AML-193 (cell line): ENCODE measurements at places on chromosomes 16 and 17.

GRCh38 chr17:60107526-60108257 is 29.0 kb upstream of the HEATR6 start:
- no peak for DNase-seq

- no peak for DNase-seq
Measured at GRCh38 chr17:73105431-73105830, 12.9 kb upstream of the SLC39A11 start.

DNA sequence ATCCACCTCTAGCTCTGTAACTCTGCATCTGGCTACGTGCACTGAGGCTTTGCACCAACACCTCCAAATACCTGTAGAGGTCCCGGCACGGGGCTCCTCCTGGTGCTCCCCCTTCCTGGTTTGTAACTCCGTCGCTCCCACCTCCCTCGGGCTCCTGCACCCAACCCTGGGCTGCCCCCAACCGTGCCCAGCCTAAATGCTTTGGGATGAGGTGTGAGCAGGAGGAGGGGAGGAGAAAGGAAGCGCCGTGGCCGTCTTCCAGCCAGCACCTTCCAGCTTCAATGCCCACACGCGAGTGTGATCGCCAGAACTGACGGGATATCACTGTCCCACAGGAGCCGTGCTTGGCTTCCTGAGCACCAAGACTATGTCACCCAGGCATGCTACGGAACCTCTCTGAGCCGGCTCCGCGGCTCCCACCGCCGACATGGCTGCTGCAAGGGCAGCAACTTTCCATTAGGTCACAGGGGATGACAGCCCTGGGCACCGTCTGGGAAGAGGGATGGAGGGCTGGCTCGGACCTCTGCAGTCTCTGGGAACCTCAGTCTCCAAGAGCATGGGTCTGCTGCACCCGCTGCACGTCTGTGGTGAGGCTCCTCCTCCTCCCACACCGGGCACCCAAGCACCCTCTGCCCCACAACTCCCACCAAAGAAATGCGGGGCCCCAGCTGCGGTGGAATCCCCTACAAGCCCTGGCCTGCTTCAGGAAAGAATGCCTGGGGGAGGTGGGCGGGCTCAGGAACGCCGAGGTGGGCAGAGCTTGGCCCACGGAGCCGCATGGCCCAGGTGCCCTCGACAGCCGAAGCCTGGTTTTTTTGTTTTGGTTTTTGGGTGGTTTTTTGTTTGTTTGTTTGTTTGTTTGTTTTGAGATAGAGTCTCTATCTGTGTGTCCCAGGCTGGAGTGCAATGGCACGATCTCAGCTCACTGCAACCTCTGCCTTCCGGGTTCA is 6.4 kb upstream of the SLC38A10 start:
- no peak for DNase-seq

DNA sequence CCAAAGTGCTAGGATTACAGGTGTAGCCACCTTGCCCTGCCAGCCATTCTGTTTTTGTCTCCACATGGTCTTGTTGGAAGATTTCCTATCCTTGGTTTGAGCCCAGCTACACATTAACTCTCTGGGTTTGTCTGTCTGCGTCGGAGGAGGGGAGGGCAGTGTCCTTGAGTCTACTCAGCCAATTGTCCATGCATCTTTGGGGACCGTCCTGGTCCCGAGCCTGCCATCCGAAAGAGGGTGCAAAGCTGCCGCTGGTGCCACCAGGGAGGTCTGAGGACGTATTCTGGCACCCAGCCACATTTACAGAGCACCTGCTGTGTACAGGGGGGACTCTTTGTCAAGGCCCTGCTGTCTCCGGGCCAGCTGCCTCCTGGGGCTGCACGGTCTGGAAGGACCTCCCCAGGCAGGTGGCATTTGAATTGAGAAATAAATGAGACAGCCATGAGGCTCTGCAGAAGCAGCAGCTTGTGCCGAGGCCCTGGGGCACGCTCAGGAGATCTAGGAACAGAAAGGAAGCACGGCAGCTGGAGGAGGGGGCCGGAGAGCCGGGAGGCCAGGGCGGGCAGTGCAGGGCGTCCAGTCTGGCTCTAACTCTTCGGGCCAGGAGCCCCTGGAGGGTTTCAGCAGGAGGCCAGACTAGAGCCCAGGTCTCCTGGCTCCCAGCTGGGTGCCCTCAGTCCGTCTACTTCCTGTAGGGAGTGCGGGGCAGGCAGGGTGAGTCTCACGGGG is 1.5 kb downstream of the CYBA start:
- DNase-seq = no peak

DNA sequence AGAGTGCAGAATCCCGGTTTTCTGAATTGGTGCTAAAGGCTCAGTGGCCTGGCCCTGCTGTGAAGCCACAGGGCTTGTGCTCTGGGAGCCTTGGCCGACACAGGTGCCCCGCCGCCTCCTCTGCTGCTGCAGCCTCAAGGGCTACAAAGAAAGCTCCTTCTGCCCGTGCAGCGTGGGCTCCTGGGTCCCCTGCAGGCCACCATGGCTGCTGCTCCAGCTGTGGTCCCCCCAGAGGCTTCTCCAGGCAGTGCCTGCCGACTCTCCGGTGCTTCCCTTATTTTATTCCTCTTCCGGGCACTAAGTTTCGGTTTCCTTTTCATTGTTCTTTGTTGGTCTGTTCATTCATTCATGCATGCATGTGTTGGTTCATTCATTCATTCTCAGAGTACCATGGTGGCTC is 53.1 kb downstream of the CMIP start:
- DNase-seq = no peak

GRCh38 chr16:5496013-5496412 is 398.4 kb upstream of the EEF2KMT start:
- no peak for DNase-seq

GRCh38 chr17:12041312-12041711 is 20.6 kb downstream of the MAP2K4 start:
- DNase-seq = no peak

DNA sequence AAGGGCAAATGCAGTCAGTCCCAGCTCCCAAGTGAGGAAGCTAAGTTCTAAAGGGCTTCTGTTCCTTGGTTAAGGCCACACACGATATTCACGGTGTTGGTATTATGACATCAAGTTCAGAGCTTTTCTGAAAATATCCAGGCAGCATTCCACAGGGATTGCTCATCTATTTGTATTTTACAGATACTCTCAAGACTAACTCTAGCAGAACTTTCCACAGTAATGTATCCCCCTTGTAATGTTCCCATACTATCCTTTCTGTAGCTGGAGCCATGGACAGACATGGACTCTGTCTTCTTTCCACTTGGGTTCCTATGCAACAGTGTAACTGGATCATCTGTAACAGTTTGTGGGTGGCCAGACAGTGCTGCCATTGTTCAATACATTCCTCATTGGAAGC is 13.5 kb downstream of the SDR42E1 start:
- DNase-seq = no peak

GRCh38 chr17:64441772-64442540 is 7.0 kb upstream of the MILR1 start:
- peak; percentile 91 for DNase-seq

DNA sequence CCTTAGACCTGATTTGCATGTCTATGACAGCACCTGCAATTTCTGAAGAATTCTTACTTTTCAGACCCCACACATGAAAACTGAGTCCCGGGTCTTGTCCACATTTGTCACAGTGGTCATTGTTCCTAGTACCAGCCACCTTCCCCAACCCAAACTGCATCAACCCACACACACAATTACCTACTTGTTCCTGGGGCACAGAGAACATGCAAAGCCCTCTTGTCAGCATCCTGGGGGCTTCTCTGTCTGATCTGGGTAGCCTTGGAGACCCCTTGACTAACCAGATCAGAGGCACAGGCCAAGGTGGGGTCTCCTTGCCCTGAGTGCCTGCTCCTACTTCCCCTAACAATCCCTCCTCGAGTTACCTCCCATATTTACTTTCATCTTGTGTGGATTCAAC is 36.7 kb upstream of the PIK3R6 start:
- no peak for DNase-seq
